ENCODE measurements at places on chromosomes 3 and 15. TPM values are rescaled to one million over a fixed set of nuclear protein-coding genes. Genes with fewer than 3 reads are reported as not detected.

Gene KCNMB3
- 1.2 TPM for total RNA-seq

Gene NIT2
- total RNA-seq = 28.6 TPM

Gene TEX9
- total RNA-seq = 2.7 TPM

Gene IGSF11
- total RNA-seq = 0.23 TPM

Gene COL7A1
- 0.98 TPM for total RNA-seq

Gene ARGFX
- not detected for total RNA-seq
